ENCODE measurements at places on chromosomes 16 and 17. TPM values are rescaled to one million over a fixed set of nuclear protein-coding genes. Genes with fewer than 3 reads are reported as not detected.

DNA sequence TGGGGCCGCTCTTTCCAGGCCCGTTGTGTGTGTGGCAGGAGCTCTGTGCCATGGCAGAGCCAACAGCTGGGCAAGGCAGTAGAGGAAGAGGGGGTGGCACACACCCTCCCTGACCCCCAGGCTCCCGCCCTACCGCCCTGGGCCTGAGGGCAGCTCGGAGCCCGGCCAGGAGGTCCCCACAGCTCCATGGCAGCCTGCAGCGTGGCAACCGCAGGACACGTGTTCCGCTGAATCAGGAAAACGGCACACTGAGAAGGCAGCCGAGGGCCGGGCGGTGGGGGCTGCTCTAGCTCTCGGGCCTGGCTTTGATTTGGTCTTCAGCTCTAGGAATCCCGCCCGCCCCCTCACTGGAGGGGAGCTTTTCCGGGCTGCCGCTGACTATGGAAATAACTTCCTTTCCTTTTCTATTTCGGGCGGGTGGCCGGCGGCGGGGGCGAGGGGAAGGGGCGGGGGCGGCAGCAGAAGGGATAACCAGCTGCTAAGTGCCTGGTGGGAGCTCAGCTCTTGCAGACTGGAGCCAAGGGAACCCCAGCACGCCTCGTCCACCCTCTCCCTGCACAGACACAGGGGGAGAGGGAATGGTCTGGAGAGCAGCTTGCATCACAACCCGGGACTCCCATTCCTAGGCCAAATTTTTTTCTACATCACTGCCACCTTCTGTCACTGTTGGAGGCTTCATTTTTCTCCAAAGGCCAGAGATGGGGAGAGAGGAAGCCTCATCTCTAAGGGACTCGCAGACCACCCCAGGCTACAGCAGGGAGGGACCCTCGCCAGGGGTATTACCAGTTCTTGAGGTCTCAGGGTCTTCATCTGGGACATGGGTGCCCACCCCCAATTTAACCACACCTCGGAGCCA lies 24.8 kb upstream of the MRPS23 start:
- H3K27ac ChIP-seq: peak overlapping the region; percentile 98
- peaks cover 59% of the 10 kb centered on the region for H3K4me1 ChIP-seq
- DNase-seq: peak; percentile 89
- H3K27me3 ChIP-seq: no peaks in the 10 kb centered on the region
- H3K36me3 ChIP-seq: peaks cover 86% of the 10 kb centered on the region

DNA sequence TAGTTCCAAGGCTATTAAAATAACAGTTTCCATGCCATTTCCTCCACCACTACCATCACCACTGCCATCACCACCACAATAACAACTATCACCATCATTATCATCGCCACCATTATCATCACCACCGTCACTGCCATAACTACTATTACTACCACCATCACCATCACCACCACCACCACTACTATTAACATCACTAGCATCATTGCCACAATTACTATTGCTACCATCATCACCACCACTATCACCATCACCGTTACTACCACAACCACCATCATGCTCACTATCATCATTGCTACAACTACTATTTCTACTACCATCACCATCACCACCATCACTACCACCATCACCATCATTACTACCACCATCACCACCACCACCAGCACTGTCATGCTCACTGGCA lies 185.9 kb upstream of the MAF start:
- no peaks in the 10 kb centered on the region for H3K4me1 ChIP-seq
- no peak overlapping the region for H3K27ac ChIP-seq
- no peak for DNase-seq
- H3K27me3 ChIP-seq: no peaks in the 10 kb centered on the region
- no peak overlapping the region for H3K4me3 ChIP-seq

Gene USB1
- 15.0 TPM for total RNA-seq

DNA sequence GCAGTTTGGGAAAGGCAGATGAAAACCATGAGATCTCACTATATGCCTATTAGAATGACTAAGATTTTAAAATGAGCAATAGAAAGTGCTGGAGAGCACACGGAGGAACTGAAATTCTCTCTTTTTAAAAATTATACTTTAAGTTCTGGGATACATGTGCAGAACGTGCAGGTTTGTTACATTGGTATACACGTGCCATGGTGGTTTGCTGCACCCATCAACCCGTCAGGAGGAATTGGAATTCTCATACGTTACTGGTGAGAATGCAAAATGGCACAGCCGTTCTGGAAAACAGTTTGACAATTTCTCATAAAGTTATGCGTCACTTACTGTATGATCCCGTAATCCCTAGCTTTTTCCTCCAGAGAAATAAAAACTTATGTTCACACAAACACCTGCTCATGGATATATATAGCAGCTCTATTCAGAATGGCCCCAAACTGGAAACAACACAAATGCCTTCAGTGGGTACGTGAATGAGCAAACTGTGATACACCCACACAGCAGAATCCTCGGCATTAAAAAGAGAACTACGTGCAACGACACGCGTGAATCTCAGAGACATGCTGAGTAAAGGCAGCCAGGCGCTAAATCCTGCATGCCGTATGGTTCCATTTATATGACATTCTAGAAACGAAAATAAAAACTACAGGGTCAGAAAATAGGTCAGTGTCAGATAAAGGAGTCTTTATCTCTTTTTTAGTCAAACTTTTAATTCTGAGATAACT lies 11.8 kb downstream of the PIK3R6 start:
- H3K36me3 ChIP-seq: no peaks in the 10 kb centered on the region
- H3K27ac ChIP-seq: no peak overlapping the region
- H3K27me3 ChIP-seq: no peaks in the 10 kb centered on the region

- peak overlapping the region; percentile 93 for H3K27ac ChIP-seq
- DNase-seq: no peak
- peaks cover 71% of the 10 kb centered on the region for H3K4me1 ChIP-seq
- peaks cover 47% of the 10 kb centered on the region for H3K36me3 ChIP-seq
- peak overlapping the region; percentile 10 for H3K4me3 ChIP-seq
Measured at GRCh38 chr17:79950306-79950705, 85.4 kb downstream of the TBC1D16 start.

Gene YPEL3
- total RNA-seq: 30.6 TPM

- H3K4me3 ChIP-seq: no peak overlapping the region
- H3K27ac ChIP-seq: no peak overlapping the region
- no peak for DNase-seq
- H3K36me3 ChIP-seq: no peaks in the 10 kb centered on the region
- H3K27me3 ChIP-seq: peaks cover 4% of the 10 kb centered on the region
Measured at GRCh38 chr17:61284746-61285145, 114.9 kb upstream of the TBX2 start.

GRCh38 chr16:27795992-27796614 lies 246.2 kb downstream of the KATNIP start:
- peaks cover 4% of the 10 kb centered on the region for H3K36me3 ChIP-seq
- H3K27me3 ChIP-seq: no peaks in the 10 kb centered on the region
- no peak overlapping the region for H3K4me3 ChIP-seq
- no peak overlapping the region for H3K27ac ChIP-seq
- H3K4me1 ChIP-seq: peaks cover 5% of the 10 kb centered on the region
- no peak for DNase-seq

- no peaks in the 10 kb centered on the region for H3K27me3 ChIP-seq
- DNase-seq: peak; percentile 55
- H3K4me3 ChIP-seq: no peak overlapping the region
- no peak overlapping the region for H3K27ac ChIP-seq
- H3K4me1 ChIP-seq: peaks cover 39% of the 10 kb centered on the region
Measured at GRCh38 chr17:80856863-80857755, 134.5 kb upstream of the CHMP6 start.

Gene PTX4
- total RNA-seq: 0.11 TPM

DNA sequence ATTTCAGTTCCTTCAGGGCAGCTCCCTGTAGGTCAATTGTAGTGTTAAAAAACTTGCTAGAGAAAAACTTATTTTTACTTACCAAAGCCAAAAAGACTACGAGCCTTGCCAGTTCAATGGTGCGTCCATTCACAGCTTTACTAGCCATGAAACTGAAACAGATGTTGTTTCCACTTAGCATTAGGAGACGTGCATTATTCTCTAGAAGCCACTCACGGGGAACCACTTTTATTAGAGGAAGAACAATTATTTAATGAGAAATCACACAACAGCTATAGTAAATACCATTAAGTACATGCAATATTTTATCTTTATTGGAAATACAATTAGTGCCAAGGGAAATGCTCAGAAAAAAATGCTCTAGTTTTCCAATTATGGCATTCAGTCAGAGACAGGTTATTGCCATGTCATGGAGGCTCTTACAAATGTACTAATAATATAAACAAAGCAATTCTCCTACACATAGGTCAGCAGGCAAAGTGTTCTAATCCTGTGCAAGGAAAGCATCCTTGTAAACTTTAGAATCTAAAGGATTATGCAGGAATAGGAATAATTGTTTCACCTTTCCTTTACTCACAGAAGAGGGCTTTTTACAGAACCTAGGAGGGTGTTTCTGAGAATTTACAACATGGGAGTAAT lies 17.4 kb downstream of the LASP1NB start:
- H3K4me3 ChIP-seq: no peak overlapping the region
- H3K4me1 ChIP-seq: no peaks in the 10 kb centered on the region
- no peak overlapping the region for H3K27ac ChIP-seq
- H3K36me3 ChIP-seq: no peaks in the 10 kb centered on the region

DNA sequence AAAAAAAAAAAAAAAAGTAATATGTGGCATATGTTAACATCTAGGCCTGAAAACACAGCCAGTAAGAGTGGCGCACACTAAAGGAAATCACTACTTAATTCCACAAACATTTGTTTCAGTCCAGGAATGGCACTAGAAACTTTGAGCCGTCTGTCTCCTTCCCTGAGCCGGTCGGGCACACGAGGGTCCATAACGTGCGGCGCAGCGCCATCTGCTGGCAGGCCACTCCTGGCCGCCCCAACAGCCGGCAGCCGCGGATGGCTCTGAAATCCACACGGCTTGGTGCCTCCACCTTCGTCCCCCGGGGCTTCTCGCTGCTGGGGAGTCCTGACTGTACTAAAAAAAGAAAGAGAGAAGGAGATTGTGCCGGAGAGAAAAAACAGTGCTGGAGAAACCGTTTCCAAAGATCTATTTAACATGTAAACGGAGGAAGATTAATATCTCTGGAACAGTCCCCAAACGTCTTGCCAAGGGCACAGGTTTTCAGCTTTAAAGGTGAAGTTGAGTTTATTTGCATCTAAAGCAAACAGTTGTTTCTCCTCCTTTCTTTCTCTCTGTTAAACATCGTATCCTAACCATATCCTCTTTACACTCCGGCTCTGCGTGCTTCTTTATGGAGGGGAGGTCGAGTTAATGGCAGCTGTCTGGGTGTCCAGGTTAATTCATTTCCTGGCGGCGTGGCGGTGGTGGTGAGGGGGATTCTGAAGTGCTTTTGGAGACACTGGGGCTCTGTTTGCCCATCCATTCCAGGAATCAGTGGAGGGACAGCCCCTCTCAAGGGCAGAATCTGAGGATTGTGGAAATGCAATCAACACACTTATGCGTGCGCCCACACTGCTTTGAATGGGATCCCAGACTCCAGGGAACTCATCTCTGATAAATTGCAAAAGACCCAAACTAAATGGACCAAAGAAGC lies 611.3 kb upstream of the SALL1 start:
- H3K27me3 ChIP-seq: peaks cover 6% of the 10 kb centered on the region
- H3K27ac ChIP-seq: peak overlapping the region; percentile 86
- H3K4me1 ChIP-seq: peaks cover 17% of the 10 kb centered on the region
- H3K36me3 ChIP-seq: no peaks in the 10 kb centered on the region

GRCh38 chr17:74432766-74433391 lies 991 bp downstream of the GPRC5C start:
- no peak for DNase-seq
- no peaks in the 10 kb centered on the region for H3K36me3 ChIP-seq
- H3K27me3 ChIP-seq: peaks cover 43% of the 10 kb centered on the region
- H3K4me3 ChIP-seq: peak overlapping the region; percentile 39
- peak overlapping the region; percentile 52 for H3K27ac ChIP-seq

Gene CACNA1G
- total RNA-seq: 21.0 TPM

Gene HOXB8
- total RNA-seq: 110 TPM

All from spinal cord (tissue), 10 donors.